ENCODE measurements at places on chromosomes 13 and 19.

- no peak for DNase-seq
Observed at GRCh38 chr19:2003874-2004273, 11.6 kb downstream of the BTBD2 start.

- no peak for DNase-seq
Observed at GRCh38 chr19:13064092-13064489, 38.6 kb downstream of the LYL1 start.

GRCh38 chr13:40136896-40137295 is 481.4 kb downstream of the COG6 start:
- DNase-seq, result no peak

GRCh38 chr13:87677496-87678371 is 6.6 kb downstream of the SLITRK5 start:
- peak; percentile 1 for DNase-seq

- no peak for DNase-seq
Observed at GRCh38 chr19:30326393-30326710, 45.8 kb upstream of the ZNF536 start.

DNA sequence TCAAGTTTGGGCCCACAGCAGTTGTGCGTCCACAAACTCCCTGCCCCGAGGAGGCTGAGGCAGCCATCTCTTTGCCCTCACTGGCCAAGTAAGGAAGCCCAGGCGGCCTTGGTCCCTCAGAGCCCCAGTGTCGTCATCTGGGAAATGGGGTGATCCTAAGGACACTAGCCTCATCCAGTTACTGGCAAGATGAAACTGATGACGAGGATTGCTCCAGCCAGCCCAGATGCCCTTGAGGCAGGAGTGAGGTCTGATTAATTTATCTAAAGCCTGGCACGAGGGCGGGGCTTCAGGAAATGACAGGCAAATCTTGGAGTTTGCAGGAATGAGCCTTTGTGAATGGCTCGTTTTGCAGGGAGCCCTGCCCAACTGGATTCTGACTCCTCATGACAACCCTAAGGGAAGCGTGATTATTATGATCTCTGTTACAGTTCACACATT is 5.6 kb downstream of the LIPE start:
- no peak for DNase-seq

- DNase-seq, result no peak
Observed at GRCh38 chr13:26923824-26924605, 163.4 kb upstream of the GPR12 start.
